Lower leg skin (tissue), 4 donors: ENCODE measurements at places on chromosomes 7 and 10.

DNA sequence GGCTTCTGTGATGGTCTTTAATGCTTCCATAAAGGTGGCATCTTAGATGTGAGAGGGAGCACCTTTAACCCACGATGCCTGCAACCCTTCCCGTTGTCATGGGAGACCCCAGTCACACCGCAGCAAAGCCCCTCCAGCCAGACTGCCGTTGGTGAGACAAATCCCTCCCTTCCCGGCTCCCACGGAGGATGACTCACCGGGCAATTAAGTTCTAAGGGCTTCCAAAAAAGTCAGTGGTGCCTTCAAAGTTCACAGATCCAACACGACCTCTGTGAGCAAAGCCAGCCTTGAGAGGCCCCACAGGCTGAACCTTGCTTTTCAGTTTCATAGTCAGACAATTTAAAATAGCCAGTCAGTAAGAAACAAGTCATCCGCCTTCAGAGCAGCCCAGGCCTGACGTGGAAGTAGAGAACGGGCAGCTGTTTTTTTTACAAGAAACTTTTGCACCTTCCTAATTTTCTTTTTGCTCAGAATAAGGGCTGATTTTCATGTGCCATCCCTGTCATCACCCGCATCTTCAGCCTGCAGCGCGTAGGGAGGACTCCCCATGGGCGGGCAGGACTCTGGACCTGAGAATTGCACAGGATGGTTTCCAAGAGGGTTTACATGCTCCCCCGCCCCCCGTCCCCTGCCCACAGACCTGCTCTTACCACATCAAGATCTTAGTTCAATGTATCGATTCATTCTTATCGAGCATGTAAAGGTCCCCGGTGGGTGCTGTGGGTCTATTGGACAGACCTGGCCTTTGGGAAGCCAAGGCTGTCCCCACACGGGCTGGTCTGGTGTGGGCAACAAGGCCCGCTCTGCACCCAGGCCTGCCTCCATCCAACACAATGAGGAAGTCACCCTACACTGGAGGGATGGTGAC is 333.9 kb downstream of the DNAJB6 start:
- DNase-seq: no peak

- no peak for DNase-seq
Observed at GRCh38 chr7:111112439-111112838, 21.5 kb downstream of the LRRN3 start.

DNA sequence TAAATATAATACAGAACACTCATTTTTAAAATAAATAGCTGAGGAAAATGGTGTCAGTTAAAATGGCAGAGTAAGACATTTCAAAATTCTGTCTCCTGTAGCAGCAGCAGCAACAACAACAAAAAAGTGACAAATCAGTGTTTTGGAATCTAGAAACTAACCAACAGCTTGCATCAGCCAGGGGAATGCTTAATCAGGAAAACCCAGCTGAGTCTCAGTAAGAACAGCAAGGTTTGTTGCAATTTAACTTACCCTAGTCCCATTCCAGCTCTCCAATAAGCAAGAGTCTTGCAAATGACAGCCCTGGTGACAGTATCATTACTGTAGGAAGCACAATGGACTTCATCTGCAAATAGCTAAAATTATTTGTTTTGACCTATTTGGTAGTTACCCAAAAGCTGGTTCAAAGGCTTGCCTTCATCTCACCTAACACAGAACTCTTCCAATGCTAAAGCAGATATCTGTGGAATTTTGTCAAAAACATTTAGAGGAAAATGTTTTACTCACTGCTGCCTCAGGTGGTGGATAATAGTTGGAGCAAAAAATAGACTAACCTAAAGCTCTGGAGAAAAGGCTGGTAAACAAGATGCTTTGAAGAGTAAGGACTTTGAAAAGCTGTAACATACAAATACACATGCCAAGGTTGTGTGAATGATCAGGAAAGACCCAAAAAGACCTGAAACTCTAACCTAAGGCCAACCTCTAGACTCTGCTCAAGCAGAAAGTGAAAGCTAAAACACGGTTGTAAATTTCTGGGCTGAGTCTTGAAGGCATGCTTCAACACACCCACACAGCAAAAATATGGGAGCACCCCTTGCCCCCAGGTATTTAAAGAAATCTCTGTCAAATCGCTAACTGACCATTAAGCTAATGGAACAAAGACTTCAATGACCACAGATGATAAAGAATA is 9.9 kb upstream of the ARHGAP22 start:
- no peak for DNase-seq

- no peak for DNase-seq
Observed at GRCh38 chr7:112079122-112079521, 127.1 kb downstream of the DOCK4 start.

- DNase-seq: no peak
Observed at GRCh38 chr10:79431891-79432831, 13.3 kb downstream of the ZCCHC24 start.

- DNase-seq: no peak
Observed at GRCh38 chr7:3691478-3692158, 390.6 kb downstream of the SDK1 start.

- no peak for DNase-seq
Observed at GRCh38 chr7:36795451-36796021, 71.2 kb upstream of the AOAH start.

GRCh38 chr7:158280448-158281144 is 307.0 kb downstream of the PTPRN2 start:
- no peak for DNase-seq

DNA sequence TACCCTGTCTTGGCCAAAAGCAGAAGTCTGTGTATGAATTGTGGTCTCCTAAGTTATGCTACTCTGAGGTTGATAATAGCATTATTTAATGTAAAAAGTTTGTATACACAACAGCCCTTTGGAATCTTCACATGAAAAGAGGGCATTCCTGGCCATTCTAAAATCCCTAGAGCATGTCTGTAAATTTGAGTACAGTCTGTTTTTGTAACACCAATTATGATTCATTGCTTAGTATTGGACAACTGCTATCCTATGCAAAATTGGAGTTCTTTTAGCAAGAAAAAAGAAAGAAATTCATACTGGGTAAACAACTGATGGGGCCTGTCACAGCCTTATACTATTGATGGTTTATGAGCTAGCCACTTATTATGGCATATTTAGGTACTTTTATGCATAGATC is 10.2 kb downstream of the CUTC start:
- DNase-seq: no peak

- DNase-seq: no peak
Observed at GRCh38 chr7:147894271-147894670, 696.3 kb upstream of the C7orf33 start.

DNA sequence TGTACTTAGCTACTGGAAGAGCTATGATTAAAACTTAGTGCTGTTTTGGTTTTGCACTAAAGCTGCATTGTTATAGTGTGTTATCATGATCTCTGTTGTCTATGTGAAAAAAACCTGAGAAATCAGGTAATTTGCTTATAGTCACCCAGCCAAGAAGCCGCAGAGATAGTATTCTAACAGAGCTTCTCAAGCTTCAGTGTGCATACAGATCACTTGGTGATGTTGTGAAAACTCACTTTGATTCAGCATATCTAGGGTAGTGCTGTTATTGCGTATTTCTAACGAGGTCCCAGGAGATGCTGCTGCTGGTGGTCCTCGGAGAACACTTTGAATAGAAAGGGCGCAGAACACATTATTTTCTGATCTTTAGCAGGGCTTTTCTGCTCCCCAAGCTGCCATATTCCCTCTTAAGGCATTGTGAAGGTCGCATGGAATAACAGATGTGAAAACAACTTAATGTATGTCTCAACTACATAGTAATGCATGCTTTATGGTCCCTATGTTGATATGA is 68.4 kb upstream of the PDCD4 start:
- DNase-seq: no peak

DNA sequence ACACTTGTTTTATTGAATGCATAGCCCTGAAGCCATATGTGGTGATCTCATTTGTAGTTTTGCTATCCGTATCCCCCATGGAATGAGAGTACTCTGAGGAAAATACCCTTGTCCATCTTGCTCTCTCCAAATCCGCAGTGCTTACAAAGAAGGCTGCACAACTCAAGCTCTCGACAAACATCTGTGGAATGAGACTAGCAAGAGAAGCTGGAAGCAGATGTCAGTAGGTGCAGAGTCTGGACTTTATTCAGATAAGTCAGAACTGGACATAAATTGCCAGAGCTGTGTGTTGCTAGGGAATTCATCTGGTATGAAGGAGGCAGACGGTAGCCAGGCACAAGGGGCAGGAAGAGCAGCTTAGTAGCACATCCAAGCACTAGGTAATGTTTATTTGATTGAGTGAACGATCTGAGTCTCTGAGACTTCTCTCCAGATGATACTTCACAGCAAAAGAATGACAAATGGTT is 1046.2 kb downstream of the XPNPEP1 start:
- no peak for DNase-seq

DNA sequence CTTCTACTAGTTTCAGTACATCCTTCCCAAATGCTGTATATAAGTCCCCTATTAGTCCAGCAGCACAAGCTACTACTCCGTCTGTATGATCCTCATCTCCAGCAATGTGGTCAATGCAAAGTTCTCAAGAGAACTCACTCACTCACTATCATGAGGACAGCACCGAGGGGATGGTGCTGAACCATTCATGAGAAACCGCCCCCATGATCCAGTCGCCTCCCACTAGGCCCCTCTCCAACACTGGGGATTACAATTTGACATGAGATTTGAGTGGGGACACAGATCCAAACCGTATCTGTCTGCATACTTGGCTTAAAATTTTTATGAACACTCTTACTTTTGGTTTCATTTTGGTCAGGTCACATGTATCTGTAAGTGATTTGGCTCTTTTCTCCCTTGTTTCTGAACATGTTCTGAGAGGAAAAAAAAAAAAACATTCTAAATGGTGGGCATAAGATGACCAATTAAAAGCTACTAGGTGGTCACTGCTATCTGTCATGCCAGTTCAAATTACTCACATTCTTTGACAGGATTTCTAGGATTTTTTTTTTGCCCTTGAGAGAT is 60.1 kb downstream of the ZNF783 start:
- no peak for DNase-seq

DNA sequence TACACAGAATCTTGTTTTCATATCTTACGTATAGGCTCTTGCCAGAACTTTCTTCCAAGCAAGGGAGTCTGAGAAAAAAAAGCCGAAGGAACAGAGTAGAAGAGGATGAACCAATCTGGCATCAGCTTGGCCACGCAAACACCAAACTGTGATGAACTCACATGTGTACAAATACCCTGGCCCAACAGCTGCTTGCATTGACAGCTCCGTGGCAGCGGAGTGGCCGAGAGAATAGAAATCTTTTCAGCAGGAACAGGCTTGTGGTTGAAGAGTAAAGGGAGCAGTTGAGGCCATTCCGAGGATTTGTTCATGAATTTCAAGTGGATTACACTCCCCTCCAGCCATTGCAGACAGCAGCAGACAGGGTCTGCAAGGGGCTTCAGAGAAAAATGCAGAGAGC is 173.8 kb upstream of the PLXNA4 start:
- no peak for DNase-seq

GRCh38 chr7:226281-226895 is 34.0 kb downstream of the FAM20C start:
- DNase-seq: no peak

GRCh38 chr7:6623589-6624245 is 8.3 kb downstream of the ZNF853 start:
- DNase-seq: no peak

DNA sequence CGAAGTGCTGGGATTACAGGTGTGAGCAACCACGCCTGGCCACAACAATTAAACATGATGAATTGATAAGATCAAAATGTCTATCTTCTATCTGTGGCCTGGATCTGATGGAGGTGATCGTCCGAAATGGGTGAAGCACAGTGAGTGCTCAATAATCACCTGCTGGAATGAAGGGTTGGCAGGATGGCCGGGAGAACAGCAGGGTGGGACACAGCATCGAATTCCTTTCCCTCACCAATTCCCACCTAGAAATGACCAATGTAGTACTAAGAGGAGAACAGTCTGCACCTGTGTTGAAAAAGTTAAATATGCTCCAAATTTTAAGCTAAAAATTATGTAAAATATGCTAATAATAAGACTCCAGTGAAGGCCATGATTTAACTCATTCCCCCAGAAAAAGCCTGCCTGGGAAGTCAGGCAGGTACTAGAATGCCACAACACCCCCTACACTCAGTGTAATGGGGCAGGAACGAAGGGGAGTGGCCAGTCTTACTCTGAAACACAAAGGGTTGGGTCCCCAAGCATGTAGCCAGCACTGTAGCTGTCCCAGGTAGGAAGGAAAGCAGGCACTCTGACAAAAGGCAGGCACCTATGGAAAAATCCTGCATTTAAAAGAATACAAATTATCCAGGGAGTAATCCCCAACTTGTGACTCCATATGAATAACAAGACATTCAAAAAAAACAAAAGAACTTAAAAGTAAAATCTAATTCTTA is 110.3 kb downstream of the VPS41 start:
- DNase-seq: no peak

DNA sequence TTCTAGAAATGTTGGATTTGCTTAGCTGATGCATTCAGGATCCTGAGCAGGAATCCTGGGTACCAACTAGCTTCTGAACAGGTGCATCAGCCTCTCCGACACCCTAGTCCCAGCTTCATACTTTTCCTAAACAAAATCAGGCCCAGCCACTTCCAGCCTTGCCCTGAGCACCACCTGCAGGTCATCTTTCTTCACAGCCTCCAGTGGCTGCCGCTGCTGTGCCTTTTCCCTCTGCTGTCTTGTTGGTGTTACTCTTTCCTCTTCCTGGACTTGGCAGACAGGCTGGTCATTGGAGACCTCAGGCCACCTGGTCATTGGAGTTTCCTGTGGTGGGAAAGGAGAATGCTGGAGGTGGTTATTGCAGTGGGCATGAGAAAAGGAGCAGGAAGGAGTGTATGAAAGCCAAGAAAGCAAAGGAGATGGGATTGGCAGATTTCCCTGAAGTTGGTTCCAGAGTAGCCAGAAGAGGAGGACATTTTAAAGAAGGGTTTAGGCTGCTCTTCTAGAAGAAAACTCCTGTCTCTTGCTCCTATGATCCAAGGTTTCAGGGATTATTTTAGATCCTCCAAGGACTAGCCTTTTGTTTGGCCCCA is 48.2 kb upstream of the NFKB2 start:
- no peak for DNase-seq

GRCh38 chr7:129438839-129439651 is 4.8 kb downstream of the STRIP2 start:
- DNase-seq: no peak

- no peak for DNase-seq
Observed at GRCh38 chr7:80060218-80060806, 74.3 kb upstream of the GNAI1 start.

GRCh38 chr10:83935911-83936310 is 203.4 kb upstream of the GHITM start:
- no peak for DNase-seq

DNA sequence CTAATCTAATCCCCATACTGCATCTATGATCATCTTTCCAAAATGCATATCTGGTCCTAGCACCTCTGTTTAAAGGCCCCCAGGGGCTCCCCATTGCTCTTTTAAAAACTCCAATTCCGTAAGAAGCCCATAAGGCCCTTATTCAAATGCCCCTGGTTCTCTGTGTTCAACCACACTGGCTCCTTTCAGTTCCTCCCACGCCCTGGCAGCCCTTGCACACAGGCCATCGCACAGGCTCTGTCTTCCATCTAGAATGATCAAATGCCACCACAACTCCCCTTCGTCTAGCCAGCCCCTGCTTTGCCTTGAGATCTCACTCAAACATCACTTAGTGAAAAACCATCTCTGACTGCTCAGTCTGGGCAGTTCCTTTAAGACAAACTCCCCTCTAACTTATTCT is 112.9 kb upstream of the LYZL2 start:
- DNase-seq: no peak
